ENCODE measurements at places on chromosomes 16 and 17.

DNA sequence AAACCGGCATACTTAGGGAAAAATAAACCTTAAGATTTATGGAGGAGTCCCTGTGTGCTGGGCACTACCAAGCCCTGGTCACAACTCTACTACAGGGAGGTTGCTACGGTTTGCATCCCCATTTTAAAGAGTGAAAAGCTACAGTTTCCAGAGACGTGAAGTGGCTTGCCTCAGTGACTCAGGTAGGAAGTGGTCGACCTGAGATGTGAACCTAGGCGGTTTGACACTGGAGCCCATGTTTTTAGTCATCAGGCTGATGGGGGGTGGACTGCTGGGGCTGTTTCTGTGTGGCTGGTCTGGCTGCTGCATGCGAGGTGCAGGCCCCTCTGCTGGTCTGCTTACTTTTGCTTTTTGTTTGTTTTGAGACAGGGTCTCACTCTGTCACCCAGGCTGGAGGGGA is 6.6 kb downstream of the COX6A2 start:
- no peak for DNase-seq

- DNase-seq: no peak
These were observed 21.5 kb upstream of the PECAM1 start for GRCh38 chr17:64411999-64412771.

GRCh38 chr16:4193920-4194319 is 48.0 kb downstream of the SRL start:
- no peak for DNase-seq

- no peak for DNase-seq
These were observed 110.6 kb upstream of the PLCG2 start for GRCh38 chr16:81668243-81669097.

DNA sequence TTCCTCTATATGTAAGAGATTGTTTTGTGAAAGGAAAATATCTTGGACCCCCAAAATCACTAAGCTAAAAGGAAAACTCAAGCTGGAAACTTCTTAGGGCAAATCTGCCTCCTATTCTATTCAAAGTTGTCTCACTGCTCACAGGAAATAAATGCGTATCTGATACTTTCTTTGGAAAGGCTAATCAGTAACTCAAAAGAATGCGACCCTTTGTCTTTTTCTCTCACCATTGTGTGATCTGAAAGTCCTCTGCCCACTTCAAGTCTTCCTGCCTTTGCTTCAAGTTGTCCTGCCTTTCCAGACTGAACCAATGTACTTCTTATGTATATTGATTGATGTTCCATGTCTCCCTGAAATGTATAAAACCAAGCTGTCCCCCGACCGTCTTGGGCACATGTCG is 157.3 kb downstream of the KIF2B start:
- no peak for DNase-seq

DNA sequence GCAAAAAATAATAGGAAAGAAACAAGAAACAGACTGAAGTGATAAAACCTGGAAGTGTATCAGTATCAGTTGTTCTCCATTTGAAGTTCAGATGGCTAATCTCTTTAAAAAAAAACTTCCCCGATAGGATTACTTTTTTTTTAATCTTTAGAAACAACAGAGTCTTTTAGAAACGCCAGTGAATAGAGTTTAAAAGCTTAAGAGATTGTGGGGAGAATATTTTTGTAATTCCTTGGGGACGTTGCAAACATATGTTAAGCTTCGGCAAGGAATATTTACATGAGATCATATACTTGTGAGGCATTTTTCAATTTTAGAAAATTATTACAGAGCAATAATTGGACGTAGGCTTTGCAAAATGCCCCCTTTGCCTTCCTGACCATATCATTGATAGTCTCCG is 13.2 kb downstream of the MAF start:
- no peak for DNase-seq

DNA sequence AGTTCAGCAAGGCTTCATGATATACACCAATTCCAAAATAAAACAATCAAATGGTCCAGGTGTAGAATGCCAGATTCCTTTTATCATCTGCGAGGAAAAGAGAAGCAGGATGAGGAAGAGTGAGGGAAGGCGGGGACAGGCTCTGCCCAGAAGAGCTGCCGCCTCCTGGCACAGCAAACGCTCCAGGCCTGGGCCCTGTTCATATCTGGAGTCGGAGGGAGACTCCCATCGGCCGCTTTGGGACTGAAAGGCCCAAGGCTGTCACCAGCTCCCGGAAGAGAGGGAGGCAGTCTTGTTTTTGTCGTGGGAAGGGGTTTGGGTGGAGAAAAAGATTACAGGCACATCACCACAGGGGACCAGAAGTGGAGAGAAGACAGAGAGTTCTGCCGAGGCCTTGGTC is 29.0 kb upstream of the SLC25A19 start:
- no peak for DNase-seq

DNA sequence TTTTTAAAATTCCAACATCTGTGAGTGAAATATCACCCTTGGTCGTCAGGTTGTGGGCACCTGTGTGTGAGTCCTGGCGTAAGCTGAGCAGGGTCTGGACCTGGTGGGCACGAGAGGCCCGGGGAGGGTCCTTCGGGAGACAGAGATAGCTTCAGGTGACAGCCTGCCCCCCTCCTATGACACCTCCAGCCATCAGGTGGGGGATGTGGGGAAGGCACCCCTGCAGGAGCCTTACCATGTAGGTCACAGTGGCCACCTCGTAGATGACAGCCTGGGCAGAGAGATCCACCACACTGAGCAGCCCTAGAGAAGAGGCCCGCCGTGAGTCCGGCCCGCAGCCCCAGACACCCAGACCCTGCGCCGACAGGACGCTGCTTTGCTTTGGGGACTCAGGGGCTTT is 11.2 kb downstream of the SLC47A2 start:
- no peak for DNase-seq

GRCh38 chr17:81396722-81397313 is 1.6 kb downstream of the BAHCC1 start:
- no peak for DNase-seq

DNA sequence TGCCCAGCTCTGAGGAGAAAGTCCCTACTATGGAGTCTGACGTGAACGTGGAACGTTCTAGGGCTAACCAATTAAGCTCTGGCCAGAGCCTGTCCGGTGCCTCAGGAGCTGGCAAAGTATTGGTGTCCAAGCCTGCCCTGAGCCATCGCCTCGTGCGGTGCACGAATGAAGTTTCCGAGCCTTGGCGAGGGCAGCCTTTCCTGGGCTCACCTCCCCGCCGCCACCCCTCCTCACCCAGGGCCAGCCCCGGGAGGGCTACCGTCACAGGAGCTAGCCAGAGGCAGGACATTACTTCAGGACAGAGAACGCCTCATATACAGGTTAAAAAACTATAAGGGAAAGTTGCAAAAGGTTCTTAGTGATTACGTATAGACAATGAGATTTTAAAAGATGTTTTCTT is 23.6 kb upstream of the TRAP1 start:
- no peak for DNase-seq

DNA sequence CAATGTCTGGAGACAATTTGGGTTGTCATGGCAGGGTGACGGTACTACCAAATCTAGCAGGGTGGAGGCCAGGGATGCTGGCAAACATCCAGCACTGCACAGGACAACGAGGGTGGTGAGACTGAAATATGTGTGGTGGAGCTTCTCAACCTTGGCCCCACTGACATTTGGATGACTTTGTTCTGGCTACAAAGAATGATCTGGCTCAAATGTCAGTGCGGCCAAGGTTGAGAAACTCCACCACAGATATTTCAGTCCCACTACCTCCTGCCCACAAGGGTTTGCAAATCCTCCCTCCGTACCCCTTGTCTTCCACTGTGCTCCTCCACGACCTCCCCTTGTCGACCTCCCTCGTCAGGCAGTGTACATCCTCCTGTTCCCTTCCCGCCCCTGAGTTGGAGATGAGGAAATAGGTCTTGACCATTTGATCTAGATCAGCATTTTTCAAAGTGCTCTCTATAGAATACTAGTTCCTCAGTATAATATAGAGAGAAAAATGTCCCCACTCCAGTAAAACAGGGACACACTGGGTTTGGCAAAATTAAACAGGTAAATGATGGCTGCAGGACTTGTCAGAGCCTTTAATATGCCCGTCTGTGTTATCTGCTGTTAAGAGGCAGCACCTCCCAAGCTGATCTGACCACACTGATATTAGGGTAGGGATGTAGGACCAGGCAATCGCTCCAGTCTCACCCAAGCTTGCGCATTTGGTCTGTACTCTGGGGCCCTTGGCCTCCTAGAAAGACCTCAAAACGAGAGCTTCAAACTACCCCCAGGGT is 6.8 kb downstream of the OSGIN1 start:
- no peak for DNase-seq

DNA sequence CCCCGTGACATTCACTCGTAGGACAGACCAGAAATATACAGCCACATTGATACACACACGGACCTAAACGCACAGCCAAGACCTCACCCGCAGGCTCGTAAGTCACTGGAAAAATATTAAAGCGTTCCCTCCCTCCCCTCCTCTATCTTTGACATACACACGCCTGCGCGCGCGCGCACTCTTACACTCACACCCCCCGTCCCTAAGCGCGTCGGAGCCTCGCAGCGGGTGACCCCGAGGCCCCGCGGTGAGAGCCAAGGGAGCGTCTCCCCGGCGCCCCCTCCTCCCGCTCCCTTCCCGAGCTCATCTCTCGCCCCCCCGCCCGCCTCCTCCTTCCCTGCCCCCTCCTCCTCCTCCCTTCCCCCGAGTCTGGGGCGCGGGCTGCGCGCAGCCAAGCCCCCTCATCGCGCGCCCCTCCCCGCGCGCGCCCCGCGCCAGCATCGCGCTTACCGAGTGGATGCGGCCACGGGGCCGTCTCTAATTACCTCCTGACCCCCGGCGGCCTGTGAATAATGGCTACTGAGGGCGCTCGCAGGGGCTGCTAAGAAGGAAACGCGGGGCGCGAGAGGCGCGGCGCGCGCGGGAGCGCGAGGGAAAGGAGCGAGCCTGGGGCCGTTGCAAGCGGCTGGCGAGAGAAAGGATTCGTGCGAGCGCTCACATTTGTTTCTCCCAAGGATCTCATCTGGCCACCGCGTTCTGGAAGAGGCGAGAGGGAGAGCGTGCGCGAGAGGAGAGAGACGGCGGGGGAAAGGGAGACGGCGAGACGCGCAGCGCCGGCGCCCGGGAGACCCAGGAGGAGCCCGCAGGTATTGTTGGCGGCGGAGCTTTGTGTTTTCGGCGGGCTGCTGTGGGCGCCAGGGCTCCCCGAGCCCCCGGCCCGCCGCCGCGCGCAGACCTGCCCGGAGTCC is 42.4 kb downstream of the RAI1 start:
- DNase-seq: no peak

- no peak for DNase-seq
These were observed 13.3 kb downstream of the ARL2BP start for GRCh38 chr16:57258226-57258909.

GRCh38 chr16:19014461-19014860 is 30.7 kb downstream of the TMC7 start:
- no peak for DNase-seq

- no peak for DNase-seq
These were observed 109.5 kb downstream of the ANKFN1 start for GRCh38 chr17:56262803-56263202.

- DNase-seq: no peak
These were observed 59.0 kb upstream of the CACNG5 start for GRCh38 chr17:66775881-66776400.

- peak; percentile 93 for DNase-seq
These were observed at the start of gene TMEM219 for GRCh38 chr16:29961479-29962343. TMEM219 (plus strand) TSS chr16:29962079; CDS start chr16:29963144, 1,065 bp downstream.

- DNase-seq: no peak
These were observed 4.1 kb upstream of the C1QTNF1 start for GRCh38 chr17:79019632-79020584.

- DNase-seq: no peak
These were observed 181.1 kb downstream of the SOX9 start for GRCh38 chr17:72301887-72302286.

- no peak for DNase-seq
These were observed 1100.6 kb upstream of the RBFOX1 start for GRCh38 chr16:6232056-6232455.

DNA sequence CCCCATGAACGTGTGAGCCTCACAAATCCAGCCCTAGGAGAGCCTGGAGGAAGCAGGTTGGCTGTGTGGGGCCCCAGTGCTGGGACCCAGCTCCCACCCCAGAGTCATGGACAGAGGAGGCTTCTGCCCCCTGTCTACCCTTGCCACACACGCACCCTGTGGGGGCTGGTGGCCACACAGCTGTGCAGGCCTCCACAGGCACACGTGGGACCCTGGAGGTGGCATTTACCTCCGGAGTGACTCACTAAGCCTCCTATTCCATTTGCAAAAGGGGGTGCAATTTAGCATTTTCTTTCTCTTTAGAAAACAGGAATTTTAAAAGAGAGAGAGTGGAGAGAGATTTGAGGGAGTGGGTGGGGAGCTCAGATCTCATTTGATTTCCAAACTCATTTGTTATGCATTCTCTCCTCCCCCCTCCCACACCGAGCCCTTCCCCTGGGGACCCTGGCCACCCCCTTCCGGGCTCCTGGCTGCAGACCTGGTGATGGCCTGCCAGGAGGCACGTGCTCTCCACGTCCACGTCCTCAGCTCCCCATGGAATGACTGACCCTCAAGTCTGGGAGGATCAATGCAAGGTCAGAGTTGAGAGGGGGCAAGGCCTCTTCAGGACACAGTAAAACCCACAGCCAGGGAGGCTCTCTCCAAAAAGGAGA is 6.8 kb downstream of the PITPNM3 start:
- no peak for DNase-seq

- no peak for DNase-seq
These were observed 24.5 kb upstream of the MILR1 start for GRCh38 chr17:64424324-64424849.

- DNase-seq: no peak
These were observed 632.4 kb downstream of the CDH11 start for GRCh38 chr16:64489449-64489848.

All from activated T-helper 1 cell treated with anti-CD3 and anti-CD28 coated beads, Interleukin-2, amount 50 U/mL, for 16 hours (primary cell).